Epithelial cell of prostate (primary cell): ENCODE measurements at places on chromosomes 11 and 22.

DNA sequence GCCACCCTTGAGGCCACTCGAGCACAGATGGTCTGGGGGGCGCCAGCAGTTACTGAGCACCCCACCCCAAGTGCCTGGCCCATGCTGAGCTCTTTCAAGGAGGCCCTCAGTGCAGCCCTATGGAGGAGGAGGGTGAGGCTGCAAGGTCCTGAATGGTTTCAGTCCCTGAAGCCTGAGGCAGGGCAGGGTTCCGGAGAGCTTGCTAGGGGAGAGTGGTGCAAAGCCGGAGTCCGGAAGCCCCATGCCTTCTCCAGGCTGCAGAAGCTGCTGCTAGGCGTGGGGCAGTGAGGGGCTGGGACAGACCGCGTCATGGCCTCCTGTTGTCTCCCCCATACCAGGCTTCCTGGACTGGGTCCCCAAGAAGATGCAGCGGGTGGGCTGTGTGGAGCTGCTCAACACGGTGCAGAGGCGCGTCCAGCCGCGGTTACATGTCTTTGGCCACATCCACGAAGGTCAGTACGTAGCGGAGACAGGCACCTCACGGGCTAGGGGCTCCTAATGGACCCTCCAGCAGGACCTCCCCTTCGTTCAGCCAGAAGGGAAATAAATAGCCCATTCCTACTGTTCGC, 90.6 kb downstream of the MPPED1 start:
- no peak for DNase-seq

DNA sequence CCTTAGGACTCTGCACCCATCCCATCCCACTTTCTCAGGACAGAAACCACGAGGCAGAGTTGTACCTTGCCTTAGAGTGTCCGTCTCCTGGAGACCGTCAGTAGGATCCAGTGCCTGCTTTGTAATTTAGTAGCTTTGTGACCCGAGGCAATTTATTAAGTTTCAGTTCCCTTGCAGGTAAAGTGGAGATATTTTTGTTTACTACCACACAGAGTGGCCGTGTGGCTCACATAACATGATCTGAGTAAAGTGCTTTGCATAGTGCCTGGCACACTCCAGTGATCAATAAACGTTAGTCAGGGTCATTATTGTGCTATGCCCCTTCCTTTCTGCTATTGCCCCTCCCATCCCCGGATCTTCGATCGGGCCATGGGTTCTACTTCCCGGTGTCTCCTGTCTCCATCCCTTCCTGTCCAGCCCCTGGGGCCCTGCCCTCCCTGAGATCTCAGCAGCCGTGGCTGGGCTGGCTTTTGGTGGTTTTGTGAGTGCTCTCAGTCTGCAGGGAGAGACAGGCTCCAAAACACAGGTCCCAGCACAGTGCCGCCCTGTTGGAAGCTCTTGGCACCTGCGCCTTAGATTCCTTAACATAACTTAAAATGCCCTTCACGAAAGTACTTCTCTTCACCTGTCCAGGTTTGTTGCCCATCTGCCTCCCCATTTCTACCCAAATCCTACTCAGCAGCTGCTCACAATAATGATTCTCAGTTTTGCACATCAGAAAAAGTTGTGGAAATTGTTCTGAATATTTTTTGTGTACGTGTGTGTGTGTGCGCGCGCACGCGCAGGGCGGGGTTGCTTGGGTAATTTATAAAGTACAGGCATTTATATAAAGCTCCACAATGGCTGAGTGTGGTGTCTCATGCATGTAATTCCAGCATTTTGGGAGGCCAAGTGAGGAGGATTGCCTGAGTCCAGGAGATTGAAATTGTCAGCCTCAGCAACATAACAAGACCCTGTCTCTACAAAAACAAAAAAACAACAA, 753.7 kb downstream of the NTM start:
- no peak for DNase-seq

GRCh38 chr11:50178737-50179136, 146.1 kb downstream of the OR4C45 start:
- DNase-seq, result no peak

GRCh38 chr11:35907648-35908431, 36.0 kb upstream of the LDLRAD3 start:
- no peak for DNase-seq
